ENCODE measurements at places on chromosomes 6 and 20.
A peak's percentile ranks its signal among the peaks of the same experiment; 100 is the strongest.

GRCh38 chr20:1808101-1808500 lies 87.1 kb upstream of the SIRPA start:
- no peak for DNase-seq

- peak; percentile 72 for DNase-seq
Observed at GRCh38 chr20:44217342-44218092, 6.9 kb upstream of the OSER1 start.

DNA sequence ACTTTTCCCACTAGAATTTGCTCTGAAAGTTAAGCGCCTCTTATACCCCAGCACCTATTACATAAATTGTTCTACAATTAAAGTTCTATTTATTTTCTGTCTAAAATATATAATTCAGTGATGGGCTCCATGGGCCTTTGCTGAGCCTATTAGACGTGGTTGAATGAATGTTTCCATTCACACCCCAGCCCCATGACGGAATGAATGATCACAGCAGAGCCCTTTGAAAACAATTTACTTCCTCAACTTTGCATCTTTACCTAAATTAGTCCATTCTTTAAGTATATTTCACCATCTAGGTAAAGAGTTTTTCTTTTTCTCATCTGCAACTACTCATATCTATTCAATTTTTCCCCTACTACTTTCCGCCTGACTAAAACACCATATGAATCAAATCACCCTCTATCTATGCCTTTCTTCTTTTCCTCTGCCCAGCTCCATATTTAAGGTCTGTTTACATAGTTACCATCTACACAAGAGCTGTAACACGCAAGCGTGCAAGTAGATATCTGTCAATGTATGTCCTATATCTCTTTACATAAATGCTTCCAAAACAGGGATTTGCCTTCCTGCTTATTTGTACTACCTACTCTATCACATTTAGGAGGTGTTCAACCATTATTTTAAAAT lies 69.7 kb downstream of the ECT2L start:
- no peak for DNase-seq

DNA sequence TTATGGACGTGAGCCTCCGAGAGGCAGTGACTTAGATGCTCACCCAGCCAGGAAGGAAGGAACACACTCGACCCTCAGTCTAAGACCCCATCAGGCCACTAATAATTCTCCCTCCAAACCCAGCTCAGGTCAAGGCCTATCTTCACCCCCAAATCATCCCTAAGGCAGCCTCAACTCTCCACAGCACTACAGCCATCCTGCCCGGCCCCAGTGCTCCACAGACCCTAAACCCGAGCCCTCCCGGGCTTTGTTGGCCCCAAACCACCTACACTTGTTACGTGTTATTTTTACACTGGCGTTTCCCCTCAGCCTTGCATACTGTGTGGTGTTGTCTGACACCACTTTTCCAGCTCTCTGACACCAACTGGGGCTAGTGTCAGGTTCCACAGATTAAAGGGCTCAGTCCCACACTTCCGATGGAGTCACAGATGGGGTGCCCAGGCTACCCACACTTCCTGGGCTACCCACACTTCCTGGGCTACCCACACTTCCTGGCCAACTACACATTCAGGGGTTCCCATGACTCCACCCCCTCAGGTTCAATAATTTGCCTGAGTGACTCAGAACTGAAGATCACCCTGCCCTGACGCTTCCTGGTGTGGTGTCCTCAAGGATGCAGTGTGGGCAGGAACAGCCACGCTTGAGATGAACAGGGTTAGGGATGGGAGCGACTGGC lies 25.3 kb downstream of the RBCK1 start:
- no peak for DNase-seq

DNA sequence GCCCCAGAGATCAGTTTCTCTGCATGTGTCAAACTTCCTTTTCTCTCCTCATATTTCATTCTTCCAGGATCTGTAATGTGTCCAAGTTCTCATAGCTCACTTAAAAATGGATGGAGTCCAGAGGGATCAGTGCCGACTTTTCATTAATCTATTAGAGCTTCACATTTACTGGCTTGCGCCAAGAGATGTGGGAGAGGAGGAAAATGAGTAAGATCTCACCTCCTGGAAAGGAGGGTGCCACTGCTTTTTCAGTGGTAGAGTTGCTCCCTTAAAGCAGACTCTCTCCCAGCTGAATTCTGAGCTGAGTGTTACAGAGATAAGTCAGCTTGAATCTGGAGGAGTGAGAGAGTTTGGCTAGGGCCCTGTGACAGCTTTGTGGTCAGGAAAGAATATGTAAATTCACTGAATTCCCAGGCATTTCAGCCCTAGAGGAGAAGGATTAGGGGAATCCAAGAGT lies 175.9 kb downstream of the SOX4 start:
- DNase-seq, result no peak

- DNase-seq, result no peak
Observed at GRCh38 chr20:43915211-43916072, 790 bp downstream of the TOX2 start.

- peak; percentile 59 for DNase-seq
Observed at GRCh38 chr20:5393218-5393870, 76.6 kb upstream of the PROKR2 start.

- no peak for DNase-seq
Observed at GRCh38 chr6:9101920-9102319, 666.6 kb upstream of the SLC35B3 start.

GRCh38 chr6:143699430-143699825 lies 21.7 kb downstream of the PHACTR2 start:
- no peak for DNase-seq

GRCh38 chr6:111486921-111487320 lies 3.9 kb upstream of the REV3L start:
- DNase-seq, result no peak

DNA sequence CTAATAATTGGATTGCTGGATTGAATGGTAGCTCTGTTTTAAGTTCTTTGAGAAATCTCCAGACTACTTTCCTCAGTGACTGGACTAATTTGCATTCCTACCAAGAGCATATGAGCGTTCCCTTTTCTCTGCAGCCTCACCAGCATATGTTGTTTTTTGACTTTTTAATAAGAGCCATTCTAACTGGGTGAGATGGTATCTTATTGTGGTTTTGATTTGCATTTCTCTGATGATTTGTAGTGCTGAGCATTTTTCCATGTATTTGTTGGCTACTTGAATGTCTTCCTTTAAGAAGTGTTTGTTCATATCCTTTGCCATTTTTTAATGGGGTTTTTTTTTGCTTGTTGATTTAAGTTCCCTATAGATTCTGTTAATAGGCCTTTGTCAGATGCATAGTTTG lies 94.7 kb upstream of the AHI1 start:
- DNase-seq, result no peak

GRCh38 chr6:137471497-137471896 lies 22.7 kb downstream of the OLIG3 start:
- no peak for DNase-seq

DNA sequence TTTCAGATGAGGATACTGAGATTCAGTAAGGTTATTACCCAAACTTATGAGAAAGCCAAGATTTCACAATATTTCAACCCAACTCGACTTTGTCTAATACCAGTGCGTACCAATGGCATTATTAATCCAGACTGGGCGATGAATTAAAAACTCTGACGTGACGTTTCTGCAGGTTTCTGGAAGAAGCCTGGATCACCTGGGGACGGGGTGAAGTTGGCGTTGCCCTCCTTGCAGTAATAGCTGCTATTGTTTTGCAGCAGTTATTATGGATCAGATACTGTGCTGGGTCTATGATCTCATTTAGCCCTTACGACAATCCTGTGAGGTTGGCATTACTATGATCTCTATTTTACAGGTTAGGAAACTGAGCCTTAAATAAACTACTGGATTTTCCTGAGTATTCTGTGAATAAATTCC lies 569 bp upstream of the CDC5L start:
- DNase-seq, result no peak

DNA sequence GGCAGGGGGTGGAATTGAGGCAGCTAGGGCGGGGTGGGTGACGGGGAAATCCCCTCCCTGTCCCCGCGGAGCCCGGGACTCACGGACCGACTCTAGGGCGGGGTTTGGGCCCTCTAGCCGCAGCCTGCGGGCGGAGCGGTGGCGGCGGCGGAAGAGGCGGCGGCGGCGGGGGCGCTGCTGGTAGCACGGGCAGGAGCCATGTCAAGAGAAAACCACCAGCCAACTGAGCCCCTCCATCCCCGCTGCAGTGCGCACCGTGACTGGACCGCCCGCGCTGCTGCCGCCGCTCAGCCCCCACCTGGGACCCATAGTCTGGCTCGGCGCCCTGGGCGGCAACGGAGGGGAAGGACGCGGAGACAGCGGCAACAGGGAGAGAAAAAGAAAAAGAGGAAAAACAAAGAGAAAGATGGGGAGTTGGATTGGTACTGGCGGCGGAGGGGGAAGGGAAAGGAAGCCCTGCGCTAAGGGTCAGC lies 1.2 kb upstream of the C6orf62 start:
- peak; percentile 8 for DNase-seq

- no peak for DNase-seq
Observed at GRCh38 chr6:92820601-92821000, 598.8 kb downstream of the EPHA7 start.

DNA sequence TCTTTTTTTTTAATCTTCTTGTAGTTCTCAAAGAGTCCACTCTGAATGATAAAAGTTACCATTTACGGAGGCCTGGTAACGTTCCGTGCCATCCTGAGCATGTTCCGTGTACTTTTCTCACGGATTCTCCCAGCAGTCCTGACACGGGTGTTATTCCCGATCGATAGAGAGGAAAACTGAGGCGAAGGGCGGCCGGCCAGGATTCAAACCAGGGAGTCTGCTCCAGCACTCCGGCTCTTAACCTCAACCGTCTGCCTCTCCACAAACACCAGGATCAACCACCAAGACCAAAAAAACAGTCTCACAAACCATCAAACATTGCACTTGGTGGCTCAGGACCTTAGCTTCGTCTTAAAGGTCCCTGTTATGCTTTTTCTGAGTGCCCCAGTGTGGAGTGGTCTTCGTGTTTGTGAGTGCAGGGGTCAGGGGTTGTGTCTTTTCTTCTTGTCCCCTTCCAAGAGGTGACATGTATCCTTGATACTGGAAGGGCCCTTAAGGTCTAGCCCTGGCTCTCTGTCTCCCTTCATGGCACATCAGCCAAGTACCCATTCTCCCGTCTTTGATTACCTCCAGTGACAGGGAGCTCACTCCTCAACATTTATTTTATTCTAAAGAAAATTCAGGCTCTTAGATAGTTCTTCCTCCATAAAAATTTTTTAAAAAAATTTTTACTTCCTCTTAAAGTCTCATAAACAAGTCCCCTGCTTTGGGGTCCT lies 35.1 kb downstream of the SRC start:
- DNase-seq, result no peak

DNA sequence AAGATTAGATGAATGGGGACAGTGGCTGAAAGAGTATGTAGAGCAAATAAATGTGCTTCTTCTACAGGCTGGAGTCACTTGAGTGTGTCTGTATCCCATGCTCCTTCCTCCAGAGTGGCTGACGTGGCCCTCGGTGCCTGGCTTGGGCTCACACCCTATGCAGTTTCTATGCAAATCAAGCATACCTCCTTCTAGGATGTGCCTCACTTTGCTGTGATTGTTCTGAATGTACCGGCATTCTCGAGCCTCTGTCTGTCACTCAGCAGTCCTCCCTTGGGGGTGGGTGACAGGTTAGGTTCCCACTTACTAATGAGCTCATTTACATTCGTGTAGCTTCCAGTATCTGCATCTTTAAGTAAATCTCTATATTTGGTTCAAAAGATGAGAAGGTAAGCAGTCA lies 55.1 kb upstream of the HDDC2 start:
- DNase-seq, result no peak

DNA sequence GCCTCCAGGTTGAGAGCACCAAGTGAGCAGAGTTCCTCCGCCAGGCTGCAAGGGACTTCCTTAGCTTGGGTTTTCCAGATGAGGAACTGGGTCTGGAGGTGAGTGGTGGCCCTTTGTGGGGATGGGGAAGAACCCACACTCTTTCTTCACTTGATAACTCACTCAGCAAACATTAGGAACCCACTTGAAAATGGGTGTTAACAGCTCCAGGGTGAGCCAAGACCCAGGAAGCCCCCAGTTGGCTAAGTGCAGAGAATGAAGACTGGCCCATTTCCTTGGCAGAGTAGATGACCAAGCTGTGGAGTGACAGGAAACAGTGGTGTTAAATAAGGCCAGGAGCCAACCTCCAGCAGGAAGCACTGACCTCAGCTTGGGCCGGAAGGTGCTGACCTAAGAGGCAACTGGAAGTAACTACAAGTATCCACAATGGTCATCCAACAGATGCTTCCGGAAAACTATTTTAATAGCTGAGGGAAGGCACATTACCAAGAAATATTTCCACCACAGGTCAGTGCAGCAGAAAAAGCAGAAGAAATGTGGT lies 22.7 kb downstream of the MRPL14 start:
- no peak for DNase-seq

DNA sequence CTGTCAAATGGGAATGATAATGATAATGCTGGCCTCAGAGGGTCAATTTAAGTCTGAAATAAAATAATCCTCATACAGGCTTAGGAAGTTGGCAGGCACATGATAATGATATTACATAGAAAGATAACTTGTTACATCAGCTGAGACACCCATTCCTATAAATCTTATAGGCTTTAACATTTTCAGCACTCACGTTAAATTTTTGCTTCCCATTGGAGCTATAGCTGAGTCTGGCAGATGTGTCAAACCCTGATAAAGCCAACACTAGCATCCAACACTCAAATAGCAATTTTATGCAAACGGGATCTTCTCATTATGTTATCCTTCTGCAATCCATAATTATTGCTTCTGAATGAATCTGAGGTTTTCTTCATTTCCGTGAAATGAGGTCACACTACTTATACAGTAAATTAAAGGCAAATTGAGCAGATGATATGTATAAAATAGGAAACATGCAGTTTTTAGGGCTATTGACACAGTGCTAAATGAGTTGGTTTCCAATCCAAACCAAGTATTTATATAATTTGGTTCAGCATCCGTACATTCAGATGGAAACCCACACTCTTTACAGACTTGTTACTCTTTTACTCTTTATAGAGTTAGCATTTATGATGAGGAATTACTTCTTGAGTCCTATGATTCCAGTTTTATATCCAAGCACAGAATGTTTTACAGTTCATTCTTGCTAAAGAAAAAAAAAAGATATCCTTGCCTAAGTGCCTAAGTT lies 481.6 kb downstream of the BTBD3 start:
- DNase-seq, result no peak

GRCh38 chr20:56511926-56512325 lies 12.6 kb upstream of the FAM209A start:
- DNase-seq, result no peak

DNA sequence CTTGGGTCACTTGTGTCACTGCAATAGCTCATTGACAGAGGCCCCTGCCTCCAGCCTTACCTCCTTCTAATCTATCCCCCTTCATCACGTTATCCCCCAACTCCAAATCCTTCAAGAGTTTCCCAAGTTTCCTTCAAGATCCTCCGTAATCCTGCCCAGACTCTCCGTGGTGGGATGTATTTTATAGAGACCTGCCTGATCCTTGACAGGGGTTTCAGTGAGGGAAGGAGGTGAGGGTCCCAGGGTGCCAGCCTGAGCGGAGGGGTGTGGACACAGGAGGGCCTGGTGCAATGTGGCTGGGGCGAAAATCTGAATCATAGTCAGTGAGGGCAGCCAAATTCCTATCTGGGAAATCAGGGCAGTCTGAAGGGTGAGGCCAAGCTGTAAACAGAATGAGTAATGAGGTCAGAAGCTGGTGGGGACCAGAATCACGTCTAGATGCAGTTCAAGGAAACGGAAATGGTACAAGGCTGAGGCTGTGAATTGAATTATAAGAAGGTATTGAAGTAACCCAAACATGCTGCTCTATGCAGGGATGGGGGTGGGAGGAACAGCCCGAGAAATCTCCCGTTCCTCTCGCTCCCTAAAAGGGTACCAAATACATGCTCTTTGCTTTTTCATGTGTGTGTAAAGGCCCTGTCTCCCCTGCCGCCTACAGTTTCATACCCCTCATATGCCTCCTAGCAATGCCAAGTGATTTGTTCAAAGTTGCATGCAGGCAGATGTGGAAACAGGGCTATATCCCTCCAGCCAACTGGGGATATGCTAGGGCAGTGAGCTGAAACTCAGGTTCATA lies 35.4 kb upstream of the PIM1 start:
- DNase-seq, result no peak

All from NCI-H2171 (cell line).